ENCODE measurements at places on chromosomes 6 and 20.
A peak's percentile ranks its signal among the peaks of the same experiment; 100 is the strongest.

- DNase-seq, result no peak
These were observed 397.3 kb upstream of the AGPAT4 start for GRCh38 chr6:161671117-161671516.

DNA sequence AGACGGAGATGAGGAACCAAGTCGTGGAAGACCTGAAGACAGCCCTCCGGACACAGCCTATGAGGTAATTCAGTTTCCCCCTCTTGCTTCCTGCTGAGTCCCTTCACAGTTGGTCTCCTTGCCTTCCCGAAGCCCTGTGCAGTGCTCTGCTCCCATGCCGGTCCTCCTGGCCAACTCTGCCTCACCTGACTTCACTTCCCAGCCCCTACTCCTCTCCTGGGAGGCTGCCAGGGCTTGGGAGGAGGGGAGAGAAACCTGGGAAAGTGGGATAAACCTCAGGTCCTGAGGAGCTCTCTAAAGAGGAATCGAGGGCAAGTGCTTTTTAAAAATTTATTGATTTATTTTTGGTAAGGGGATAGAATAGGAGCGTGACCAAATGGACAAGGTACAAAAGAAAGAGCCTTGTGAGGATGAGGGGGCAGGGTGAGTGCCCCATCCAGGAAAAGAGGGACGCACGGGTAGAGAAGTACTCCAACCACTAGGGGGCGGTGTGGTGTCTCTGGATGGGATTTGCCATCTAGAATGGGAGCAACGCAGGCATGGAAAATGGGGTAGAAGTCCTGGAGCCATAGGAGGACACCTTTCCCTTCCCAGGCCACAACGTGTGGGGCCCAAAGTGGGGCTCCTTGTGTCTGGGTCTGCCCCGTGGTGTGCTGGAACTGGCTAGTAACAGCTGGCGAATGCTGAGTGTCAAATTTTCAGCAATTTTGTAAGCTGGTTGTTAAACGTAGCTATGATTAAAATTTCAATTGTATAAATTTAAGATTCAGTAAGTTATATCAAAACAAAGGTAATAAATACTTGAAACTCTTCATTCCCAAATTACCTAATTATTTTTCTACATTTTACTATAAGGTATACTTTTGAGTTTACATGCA lies 69.0 kb downstream of the MOCS1 start:
- peak; percentile 82 for DNase-seq

GRCh38 chr20:58714340-58714922 lies 21.8 kb downstream of the NPEPL1 start:
- peak; percentile 34 for DNase-seq

DNA sequence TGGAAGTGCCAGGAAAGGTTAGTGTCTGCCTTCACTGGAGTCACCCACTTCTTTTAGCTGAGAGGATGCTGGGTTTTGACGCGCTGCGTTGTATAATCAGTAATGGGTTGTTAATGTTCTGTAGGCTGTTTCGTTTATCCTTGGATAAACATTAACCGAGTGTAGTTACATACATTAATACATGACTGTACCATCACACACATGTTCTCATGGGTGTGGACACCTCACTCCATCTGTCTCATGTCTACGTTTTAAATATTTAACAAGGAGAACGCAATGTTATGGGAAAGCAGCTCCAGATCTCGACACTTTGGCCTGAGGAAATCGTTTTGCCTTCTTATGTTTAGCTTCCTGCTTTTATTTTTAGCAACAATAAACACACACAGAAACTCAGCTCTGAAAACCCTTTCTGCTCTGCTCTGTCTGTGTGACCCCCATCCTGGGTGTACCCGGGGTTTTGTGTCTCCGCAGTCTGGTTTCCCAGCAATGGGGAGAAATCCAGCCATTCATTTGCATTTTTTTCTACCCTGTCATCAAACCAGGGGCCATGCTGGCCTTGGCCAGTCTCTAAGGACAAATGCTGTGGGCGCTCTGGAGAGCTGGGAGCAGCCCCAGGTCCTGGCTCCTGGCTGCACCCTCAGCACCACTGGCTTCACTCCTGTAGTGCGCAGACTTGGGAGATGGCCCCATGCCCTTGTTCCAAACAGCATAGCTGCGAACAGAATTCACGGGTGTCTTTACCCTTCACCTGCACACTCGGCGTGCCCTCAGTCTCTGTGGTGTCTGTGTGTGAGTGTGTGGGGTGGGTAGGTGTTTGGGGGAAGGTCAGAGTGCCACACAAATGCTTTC lies 110.8 kb downstream of the ERMARD start:
- DNase-seq, result no peak

GRCh38 chr20:16178546-16179135 lies 394.6 kb downstream of the KIF16B start:
- DNase-seq, result no peak

DNA sequence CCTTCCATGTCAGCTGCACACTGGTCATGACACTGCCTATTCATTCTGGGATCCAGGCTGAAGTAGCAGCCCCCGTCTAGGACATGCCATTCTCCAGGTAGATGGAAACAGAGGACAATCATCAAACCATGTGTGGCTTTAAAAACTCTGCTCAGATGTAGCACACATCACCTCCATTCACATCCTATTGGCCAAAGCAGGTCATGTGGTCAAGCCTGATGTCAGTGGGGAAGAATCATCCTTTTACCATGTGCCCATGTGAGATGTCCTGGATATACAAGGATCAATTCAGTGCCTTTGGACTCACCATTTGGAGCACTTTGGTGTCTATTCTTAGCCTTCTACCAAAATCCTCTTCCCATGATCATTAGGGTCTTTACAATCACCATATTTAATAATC lies 99.5 kb downstream of the CDC5L start:
- DNase-seq, result no peak

DNA sequence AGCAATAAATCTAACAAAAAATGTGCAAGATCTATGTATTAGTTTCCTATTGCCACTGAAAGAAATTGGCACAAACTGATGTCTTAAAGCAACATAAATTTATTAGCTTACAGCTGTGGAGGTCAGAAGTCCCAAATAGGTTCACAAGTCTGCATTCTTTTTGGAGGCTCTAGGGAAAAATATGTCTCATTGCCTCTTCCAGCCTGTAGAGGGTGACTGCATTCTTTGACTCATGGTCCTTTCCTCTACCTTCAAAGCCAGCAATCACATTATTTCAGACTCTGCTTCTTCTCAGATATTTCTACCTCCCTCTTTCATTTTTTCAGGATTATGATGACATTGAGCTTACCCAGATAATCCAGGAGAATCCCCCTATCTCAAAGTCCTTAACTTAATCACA lies 1531.1 kb downstream of the KHDRBS2 start:
- no peak for DNase-seq

GRCh38 chr6:162343198-162343935 lies 384.2 kb downstream of the PRKN start:
- no peak for DNase-seq

- DNase-seq, result no peak
These were observed 13.8 kb downstream of the SYNJ2 start for GRCh38 chr6:157995458-157995857.

- DNase-seq, result no peak
These were observed 27.1 kb downstream of the COL12A1 start for GRCh38 chr6:75178757-75179156.

DNA sequence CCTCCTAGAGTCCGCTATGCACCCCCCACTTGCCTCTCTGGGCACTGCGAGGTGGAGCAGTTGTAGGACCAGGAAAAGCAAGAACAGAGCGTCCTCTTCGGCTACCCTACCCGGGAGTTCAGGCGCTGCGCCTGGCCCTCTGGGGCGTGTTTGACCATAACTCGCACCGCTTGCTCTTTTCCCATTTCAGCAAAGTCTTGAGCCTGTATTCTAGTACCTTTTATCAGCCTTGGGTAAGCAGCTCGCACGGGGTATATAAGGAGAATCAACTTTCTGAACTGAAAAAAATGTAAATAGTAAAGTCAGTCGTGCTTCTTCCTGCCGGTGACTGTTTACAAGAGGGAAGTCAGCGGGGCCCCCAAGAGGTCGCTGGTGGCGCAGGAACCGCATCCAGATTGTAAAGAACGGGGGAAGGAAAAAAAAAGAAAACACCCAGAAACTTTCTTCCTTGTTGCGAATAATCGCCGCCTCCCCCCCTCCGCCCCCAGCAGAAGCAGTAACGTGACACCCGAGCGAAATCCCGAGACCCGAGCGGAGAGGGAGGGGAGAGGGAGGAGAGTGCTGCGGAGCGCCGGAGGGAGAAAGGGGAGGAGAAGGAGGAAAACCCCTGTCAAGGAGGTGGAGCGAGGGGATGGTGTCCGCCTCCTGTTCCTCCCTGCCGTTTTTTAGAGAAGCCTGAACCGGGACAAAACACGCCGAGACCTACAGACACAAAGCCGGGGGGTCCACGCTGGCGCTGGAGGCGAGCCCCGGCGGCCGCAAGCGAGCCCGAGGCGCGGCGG lies at the start of gene UST:
Gene UST, plus strand, starts transcription at position 668 of the 782 bp plus-strand sequence. CDS start 401 bp downstream, outside the sequence.
- DNase-seq, result peak; percentile 95

DNA sequence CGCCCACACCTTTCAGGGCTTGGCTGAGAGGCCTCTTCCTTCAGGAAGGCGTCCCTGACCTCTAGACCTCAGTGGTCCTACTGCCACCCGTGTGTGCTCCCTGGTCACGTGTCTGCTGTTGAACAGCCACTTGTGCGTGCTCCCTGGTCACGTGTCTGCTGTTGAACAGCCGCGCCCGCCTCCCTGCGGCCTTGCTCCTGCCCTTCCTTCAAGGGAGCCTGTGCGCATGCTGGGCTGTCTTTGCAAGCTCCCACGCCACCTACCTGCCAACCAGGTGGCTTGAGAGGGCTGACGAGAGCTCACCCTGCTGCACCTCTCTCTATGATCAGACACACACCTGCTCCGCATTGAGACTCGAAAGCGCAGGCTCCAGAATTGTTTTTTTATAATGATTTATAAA lies 179.3 kb downstream of the BMP7 start:
- DNase-seq, result no peak

GRCh38 chr6:43454696-43455530 lies 435 bp downstream of the DLK2 start:
- peak; percentile 95 for DNase-seq

- DNase-seq, result no peak
These were observed 10.9 kb downstream of the FOXQ1 start for GRCh38 chr6:1322696-1323219.
